ENCODE measurements at places on chromosomes 16 and 17. TPM values are rescaled to one million over a fixed set of nuclear protein-coding genes. Genes with fewer than 3 reads are reported as not detected.

GRCh38 chr16:50802961-50803360 is 61.1 kb downstream of the CYLD start:
- H3K36me3 ChIP-seq: peaks cover 9% of the 10 kb centered on the region
- no peaks in the 10 kb centered on the region for H3K4me1 ChIP-seq

DNA sequence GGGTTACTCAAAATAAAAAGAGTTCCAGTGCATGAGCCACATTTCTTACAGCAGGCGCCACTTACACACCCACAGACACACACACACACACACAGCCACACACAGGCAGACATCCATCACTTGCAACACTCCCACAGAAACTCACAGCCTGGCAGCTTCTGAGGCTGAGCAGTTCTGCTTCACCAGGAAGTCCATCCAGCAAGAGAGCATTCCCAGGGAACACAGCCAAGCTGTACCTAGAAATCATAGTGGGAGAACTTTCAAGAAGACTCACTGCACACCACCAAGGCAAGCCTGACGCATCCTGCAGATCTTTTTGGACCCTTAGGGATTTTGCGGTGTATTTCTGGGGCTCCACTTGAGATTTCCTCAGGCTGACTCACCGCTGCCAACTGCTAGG is 140.9 kb upstream of the WSB1 start:
- H3K4me1 ChIP-seq: no peaks in the 10 kb centered on the region
- H3K27me3 ChIP-seq: no peaks in the 10 kb centered on the region
- no peaks in the 10 kb centered on the region for H3K36me3 ChIP-seq

DNA sequence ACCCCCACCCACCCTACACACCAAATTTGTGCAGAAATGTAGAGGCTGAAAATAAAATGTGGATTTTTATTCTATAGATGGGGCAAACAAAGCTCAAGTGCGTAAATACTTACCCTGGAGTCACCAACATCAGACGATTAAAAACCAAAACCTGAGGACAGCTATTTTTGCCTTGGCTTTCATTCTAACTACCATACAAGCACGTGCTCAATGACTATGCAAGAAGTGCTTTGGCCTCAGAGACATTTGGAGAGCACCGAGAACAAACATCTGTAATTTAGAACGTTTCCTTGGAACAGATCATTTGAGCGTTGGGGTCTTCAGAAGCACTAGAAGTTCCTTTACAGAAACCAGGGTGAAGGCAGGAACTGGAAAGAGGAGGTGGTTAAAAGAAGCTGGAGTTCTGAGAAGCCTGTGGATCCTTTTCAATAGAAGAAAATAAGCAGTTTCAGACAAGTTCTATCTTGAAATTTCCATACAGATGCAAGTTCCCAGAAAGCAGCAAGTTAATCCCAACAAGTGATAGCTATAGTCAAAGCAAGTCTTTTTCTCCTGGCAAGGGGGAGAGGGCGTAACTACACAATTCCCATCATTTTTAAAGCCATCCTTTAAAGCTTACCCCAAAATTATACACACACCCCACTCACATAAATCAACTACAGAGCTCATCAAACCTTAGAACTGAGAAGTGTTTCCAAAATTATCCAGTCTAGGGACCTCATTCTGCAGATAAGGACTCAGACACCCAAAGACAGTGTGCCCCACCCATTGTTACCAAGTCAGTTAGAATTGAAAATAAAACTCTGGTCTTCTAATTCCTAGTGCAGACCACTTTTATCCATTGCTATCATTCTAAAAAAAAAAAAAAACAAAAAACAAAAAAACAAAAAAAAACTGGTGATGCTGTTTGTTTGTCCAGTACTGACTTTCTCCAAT is 29.6 kb upstream of the CDRT4 start:
- H3K36me3 ChIP-seq: no peaks in the 10 kb centered on the region
- H3K27ac ChIP-seq: no peak overlapping the region
- H3K4me1 ChIP-seq: peaks cover 3% of the 10 kb centered on the region
- H3K27me3 ChIP-seq: no peaks in the 10 kb centered on the region
- DNase-seq: no peak

DNA sequence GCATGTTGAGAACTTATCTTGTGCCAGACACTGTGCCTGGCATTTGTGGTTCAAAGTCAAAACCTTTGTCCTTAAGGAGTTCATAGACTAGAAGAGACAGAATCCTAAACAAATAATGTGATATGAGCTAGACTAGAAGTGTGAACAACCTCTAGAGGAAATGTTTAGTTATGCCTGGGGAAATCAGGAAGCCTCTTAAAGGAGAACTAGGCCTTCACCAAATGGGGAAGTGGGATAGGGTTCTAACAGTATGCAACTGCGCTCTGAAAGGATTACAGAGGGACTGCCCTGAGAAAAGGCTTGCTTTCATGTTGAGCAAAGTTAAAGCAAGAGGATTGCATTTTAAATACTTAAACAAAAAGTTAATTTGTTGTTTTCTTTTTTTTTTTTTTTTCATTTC is 4.9 kb downstream of the RUNDC1 start:
- H3K27me3 ChIP-seq: no peaks in the 10 kb centered on the region
- H3K36me3 ChIP-seq: peaks cover 18% of the 10 kb centered on the region
- no peak overlapping the region for H3K27ac ChIP-seq
- H3K4me3 ChIP-seq: no peak overlapping the region

- H3K27me3 ChIP-seq: peaks cover 6% of the 10 kb centered on the region
- DNase-seq: peak; percentile 98
- H3K27ac ChIP-seq: 0 out of 2 replicates have a peak overlapping the region, but pooled peaks have one; percentile 34
- H3K4me1 ChIP-seq: peaks cover 11% of the 10 kb centered on the region
- no peaks in the 10 kb centered on the region for H3K36me3 ChIP-seq
These were observed 26.0 kb downstream of the NECAB2 start for GRCh38 chr16:83994087-83994486.

- H3K27ac ChIP-seq: peak overlapping the region; percentile 22
- H3K36me3 ChIP-seq: no peaks in the 10 kb centered on the region
These were observed 8.9 kb downstream of the FBXO47 start for GRCh38 chr17:38958326-38958725.

- H3K27ac ChIP-seq: no peak overlapping the region
- H3K4me3 ChIP-seq: no peak overlapping the region
- H3K36me3 ChIP-seq: no peaks in the 10 kb centered on the region
- DNase-seq: no peak
These were observed 32.3 kb upstream of the ANKRD40CL start for GRCh38 chr17:50799582-50799981.

DNA sequence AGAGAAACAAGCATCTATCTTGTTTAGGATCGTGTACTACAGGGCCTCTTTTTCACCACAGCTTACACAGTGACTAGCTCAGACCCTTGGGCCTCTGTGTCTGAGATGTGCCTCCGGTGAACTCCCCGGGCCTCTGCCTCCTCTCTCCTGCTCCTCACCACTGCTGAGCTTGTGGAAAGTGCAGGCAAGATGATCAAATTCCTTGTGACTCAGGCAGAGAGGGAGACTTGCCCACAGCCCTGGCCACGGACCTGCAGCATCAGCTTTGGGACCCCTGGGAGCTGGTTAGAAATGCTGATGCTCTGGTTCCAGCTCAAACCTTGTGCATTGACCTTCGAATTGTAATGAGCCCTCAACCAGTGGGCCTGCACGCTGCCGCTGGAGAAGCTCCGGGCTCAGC is 79.8 kb downstream of the ZDHHC7 start:
- no peak overlapping the region for H3K27ac ChIP-seq
- no peaks in the 10 kb centered on the region for H3K36me3 ChIP-seq
- H3K4me1 ChIP-seq: peaks cover 30% of the 10 kb centered on the region
- DNase-seq: peak; percentile 63
- H3K27me3 ChIP-seq: no peaks in the 10 kb centered on the region

SDR42E1 gene
- not detected for total RNA-seq

AOC2 gene
- 0.13 TPM for total RNA-seq
